ENCODE measurements at places on chromosomes 3 and 15.
A peak's percentile ranks its signal among the peaks of the same experiment; 100 is the strongest.

DNA sequence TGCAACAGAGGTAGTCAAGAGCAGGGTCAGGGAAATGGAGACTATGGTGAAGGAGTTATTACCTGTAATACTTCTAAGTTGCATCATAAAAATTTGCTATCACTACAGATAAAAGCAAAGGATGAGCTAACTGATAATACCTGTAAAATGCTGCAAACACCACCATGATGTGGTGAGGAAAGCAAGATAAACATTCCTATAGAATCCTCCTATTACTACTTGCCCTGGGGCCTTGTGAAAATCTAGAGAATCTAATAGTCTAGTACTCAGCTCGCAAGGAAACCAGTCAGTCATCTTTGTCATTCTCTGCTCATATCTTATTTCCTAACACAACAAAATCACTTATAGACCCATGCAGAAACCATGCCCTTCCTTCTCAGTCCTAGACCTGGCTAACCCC lies 899.8 kb downstream of the FHIT start:
- H3K4me1 ChIP-seq = no peaks in the 10 kb centered on the region
- H3K4me3 ChIP-seq = no peak overlapping the region
- H3K36me3 ChIP-seq = no peaks in the 10 kb centered on the region
- no peak for DNase-seq
- H3K27ac ChIP-seq = no peak overlapping the region

DNA sequence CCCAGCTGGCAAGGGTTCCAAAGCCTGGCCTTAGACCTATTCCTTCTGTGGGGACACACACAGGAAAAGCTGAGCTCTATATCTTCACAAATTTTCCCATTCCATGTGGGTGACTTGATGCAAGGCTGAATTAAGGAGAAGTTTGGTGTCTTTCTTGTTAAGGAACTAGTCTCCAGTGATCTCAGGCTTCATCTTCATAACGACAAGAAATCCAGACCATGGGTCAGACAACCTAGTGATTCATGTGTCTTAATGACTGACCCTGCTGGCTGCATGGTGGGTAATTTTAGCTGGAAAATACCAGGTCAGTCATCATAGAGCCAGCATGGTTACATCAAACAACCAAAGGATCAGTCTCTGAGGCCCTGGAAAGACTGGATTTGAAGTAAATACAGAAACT lies 112.7 kb upstream of the SLC4A7 start:
- H3K27me3 ChIP-seq = no peaks in the 10 kb centered on the region
- no peak for DNase-seq
- H3K27ac ChIP-seq = no peak overlapping the region

GRCh38 chr15:67018441-67018840 lies 47.0 kb upstream of the SMAD3 start:
- no peaks in the 10 kb centered on the region for H3K36me3 ChIP-seq
- H3K27ac ChIP-seq = no peak overlapping the region
- peak; percentile 26 for DNase-seq
- H3K27me3 ChIP-seq = no peaks in the 10 kb centered on the region

GRCh38 chr15:20348291-20348899 lies 193.2 kb downstream of the GOLGA6L6 start:
- H3K36me3 ChIP-seq = no peaks in the 10 kb centered on the region
- no peaks in the 10 kb centered on the region for H3K27me3 ChIP-seq

DNA sequence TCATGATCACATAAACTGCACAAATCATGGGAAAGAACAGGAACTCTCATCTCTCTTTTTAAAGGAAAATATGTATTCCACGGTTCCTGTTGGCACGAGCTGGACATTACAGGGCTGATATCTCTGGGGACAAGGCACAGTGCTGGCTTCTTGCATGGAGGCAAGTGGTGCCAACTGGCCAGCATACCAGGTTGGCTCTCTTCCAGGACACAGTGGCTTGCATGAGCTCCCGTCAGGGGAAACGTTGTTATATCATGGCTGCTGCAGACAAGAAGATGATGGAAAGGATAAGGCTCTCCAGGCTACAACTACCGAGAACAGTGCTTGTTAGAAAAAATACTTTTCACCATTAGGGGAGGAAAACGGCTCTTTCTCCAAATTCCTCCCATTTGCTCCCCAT lies 283.9 kb downstream of the RORA start:
- no peak overlapping the region for H3K4me3 ChIP-seq
- no peak overlapping the region for H3K27ac ChIP-seq
- H3K36me3 ChIP-seq = no peaks in the 10 kb centered on the region
- no peaks in the 10 kb centered on the region for H3K27me3 ChIP-seq
- peak; percentile 70 for DNase-seq

GRCh38 chr15:75069301-75069925 lies 46.0 kb downstream of the PPCDC start:
- no peaks in the 10 kb centered on the region for H3K27me3 ChIP-seq
- no peak overlapping the region for H3K4me3 ChIP-seq
- H3K4me1 ChIP-seq = peaks cover 13% of the 10 kb centered on the region
- no peak for DNase-seq
- H3K27ac ChIP-seq = no peak overlapping the region

DNA sequence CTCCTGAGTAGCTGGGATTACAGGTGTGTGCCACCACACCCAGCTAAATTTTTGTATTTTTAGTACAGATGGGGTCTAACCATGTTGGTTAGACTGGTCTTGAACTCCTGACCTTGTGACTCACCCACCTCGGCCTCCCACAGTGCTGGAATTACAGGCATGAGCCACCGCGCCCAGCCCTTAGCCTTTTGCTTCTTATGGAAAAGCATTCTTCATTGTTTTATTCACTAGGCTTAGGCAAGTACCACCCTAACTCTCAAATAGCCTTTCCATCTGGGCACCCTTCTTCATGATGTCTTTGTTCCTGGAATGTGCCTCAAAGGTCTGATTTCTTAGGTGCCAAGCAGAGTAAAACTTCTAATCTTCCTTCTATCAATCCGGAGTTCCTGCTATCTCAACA lies 641.8 kb downstream of the FHIT start:
- no peak overlapping the region for H3K27ac ChIP-seq
- peaks cover 3% of the 10 kb centered on the region for H3K4me1 ChIP-seq
- H3K4me3 ChIP-seq = no peak overlapping the region
- no peaks in the 10 kb centered on the region for H3K27me3 ChIP-seq
- no peaks in the 10 kb centered on the region for H3K36me3 ChIP-seq
- DNase-seq = no peak

- H3K27me3 ChIP-seq = no peaks in the 10 kb centered on the region
- H3K4me1 ChIP-seq = peaks cover 35% of the 10 kb centered on the region
- no peaks in the 10 kb centered on the region for H3K36me3 ChIP-seq
- DNase-seq = peak; percentile 90
- peak overlapping the region; percentile 86 for H3K27ac ChIP-seq
- peak overlapping the region; percentile 33 for H3K4me3 ChIP-seq
Observed at GRCh38 chr15:90660195-90660998, 56.7 kb upstream of the BLM start.

- no peak overlapping the region for H3K4me3 ChIP-seq
- DNase-seq = no peak
- H3K27ac ChIP-seq = no peak overlapping the region
- H3K36me3 ChIP-seq = peaks cover 50% of the 10 kb centered on the region
Observed at GRCh38 chr15:62719316-62719715, 323.2 kb upstream of the TPM1 start.

- no peaks in the 10 kb centered on the region for H3K27me3 ChIP-seq
- no peaks in the 10 kb centered on the region for H3K36me3 ChIP-seq
- no peaks in the 10 kb centered on the region for H3K4me1 ChIP-seq
- no peak for DNase-seq
- H3K4me3 ChIP-seq = no peak overlapping the region
- no peak overlapping the region for H3K27ac ChIP-seq
Observed at GRCh38 chr3:176561826-176562225, 635.5 kb downstream of the TBL1XR1 start.

DNA sequence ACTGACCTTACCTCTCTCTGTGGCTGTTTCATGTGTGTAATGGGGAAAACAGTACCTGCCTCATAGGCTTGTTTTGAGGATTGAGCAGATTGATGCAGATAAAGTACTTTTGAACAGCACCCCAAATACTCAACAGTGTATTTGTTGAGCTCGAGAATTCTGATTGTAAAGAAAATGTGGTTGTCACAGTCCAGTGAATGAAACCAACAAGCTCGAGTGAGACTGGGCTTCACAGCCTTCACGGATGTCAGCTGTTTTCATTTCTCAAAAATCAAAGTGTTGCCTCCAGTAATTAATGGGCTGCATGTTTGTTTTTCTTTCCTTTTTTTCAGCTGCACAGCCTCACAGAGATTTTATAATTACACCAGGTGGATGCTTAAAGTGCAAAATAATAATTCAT lies 43.7 kb downstream of the PARP15 start:
- H3K36me3 ChIP-seq = no peaks in the 10 kb centered on the region
- no peaks in the 10 kb centered on the region for H3K27me3 ChIP-seq
- no peak for DNase-seq
- H3K4me3 ChIP-seq = no peak overlapping the region
- no peak overlapping the region for H3K27ac ChIP-seq

DNA sequence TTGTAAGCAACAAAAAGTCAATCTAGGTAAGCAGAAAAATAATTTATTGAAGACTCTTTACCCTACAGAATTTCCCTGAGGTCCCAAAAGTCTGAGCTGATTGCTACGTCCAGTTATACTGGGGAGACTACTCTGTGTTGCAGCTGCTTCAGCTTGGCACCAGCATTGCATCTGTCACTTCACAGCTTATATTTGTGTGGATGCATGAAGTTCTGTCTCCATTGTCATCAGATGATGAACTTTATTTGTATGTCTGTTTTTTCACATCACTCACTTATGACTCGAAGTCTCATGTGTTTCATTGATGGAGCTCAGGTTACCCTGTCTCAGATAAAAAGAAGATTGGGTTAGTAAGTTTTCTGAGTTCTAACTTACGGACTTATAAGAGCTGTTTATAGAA lies 75.3 kb upstream of the LRRFIP2 start:
- no peak for DNase-seq
- no peak overlapping the region for H3K27ac ChIP-seq
- peaks cover 23% of the 10 kb centered on the region for H3K36me3 ChIP-seq
- H3K27me3 ChIP-seq = no peaks in the 10 kb centered on the region

DNA sequence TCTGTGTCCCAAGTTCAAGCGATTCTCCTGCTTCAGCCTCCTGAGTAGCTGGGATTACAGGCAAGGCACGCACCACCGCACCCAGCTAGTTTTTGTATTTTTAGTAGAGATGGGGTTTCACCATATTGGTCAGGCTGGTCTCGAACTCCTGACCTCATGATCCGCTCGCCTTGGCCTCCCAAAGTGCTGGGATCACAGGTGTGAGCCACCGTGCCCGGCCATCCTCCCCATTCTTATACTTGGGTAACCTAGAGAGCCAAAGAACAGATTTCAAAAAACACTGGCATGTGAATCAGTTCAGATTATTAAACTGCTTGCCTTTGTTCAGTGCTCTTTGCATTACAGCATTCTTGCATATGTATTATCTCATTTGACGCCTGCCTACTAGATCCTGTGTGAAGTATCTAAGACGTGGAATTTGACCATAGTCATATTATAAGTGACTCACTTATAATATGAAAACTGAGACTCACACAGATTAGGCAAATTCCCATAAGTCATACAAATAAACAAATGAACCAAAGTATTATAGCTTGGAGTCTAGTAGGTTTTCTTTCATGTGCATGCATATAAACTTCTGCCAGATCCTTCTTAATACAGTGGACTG lies 123.5 kb downstream of the UNC13C start:
- no peaks in the 10 kb centered on the region for H3K4me1 ChIP-seq
- no peak overlapping the region for H3K4me3 ChIP-seq
- no peaks in the 10 kb centered on the region for H3K36me3 ChIP-seq
- no peaks in the 10 kb centered on the region for H3K27me3 ChIP-seq
- DNase-seq = no peak

DNA sequence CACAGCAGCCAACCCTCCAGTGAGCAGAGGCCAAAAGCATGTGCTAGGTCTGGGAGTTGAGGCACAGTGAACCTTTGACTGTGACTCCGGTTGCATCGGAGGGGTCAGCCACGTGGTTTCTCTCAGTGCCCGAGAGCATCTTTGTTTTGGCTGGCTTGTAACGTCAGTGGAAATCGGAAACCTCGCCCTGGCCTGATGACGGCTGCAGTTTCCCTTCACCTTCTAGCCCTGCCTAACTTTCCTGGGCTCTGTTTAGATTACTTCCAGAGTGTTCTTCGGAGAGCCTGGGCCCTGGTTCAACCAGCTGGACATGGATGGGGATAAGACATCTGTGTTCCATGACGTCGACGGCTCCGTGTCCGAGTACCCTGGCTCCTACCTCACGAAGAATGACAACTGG lies 56.6 kb downstream of the MESD start:
- peaks cover 4% of the 10 kb centered on the region for H3K4me1 ChIP-seq
- H3K36me3 ChIP-seq = no peaks in the 10 kb centered on the region
- H3K4me3 ChIP-seq = no peak overlapping the region
- no peak overlapping the region for H3K27ac ChIP-seq
- H3K27me3 ChIP-seq = no peaks in the 10 kb centered on the region
- no peak for DNase-seq

DNA sequence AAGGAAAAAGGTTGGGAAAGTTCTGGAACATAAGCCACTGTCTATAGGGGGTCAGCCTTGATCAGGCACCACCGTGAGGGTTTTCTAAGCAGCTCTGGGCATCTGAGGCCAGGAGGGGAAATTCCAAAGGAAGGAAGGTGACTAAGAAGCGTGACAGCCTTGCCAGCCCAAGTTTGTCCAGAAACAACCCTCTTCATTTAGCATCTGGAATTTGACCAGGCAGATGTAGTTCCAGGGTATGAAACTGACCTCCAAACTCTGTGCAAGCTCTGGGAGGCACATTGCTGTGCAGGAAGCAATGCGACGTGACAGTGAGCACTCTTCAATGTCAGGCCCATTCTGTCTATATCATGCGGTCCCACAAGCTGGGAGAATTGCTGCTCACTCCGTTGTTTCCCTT lies 85.4 kb upstream of the TPM1 start:
- no peaks in the 10 kb centered on the region for H3K36me3 ChIP-seq
- H3K4me3 ChIP-seq = no peak overlapping the region
- H3K27ac ChIP-seq = no peak overlapping the region
- H3K4me1 ChIP-seq = peaks cover 7% of the 10 kb centered on the region

- no peak overlapping the region for H3K4me3 ChIP-seq
- peaks cover 16% of the 10 kb centered on the region for H3K4me1 ChIP-seq
- DNase-seq = no peak
- H3K27me3 ChIP-seq = no peaks in the 10 kb centered on the region
- H3K27ac ChIP-seq = no peak overlapping the region
Observed at GRCh38 chr3:48935530-48935929, 16.9 kb downstream of the ARIH2 start.

DNA sequence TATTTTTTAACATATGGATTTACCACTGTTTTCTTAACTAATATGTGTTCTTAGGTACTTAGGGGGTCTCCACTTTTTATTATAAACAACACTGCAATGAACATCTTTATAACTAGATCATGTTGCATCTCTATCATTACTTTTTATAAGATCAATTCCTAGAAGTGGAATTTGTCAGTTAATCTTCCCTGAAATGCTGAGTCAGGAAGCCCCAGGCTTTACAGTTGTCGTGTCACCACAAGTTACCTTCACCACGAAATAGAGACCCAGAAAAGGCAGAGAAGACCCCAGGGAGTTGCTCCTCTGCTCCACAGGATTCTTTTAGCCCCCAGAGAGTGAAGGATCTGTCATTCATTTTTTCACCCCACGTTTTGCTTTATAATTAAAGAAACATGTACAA lies 34.5 kb upstream of the ERC2 start:
- no peak overlapping the region for H3K27ac ChIP-seq
- H3K4me3 ChIP-seq = no peak overlapping the region

- H3K4me1 ChIP-seq = no peaks in the 10 kb centered on the region
- H3K4me3 ChIP-seq = no peak overlapping the region
- no peak for DNase-seq
- no peak overlapping the region for H3K27ac ChIP-seq
Observed at GRCh38 chr3:174335910-174336309, 523.2 kb upstream of the NAALADL2 start.

GRCh38 chr15:68186671-68187397 lies 18.3 kb downstream of the CALML4 start:
- H3K27ac ChIP-seq = peak overlapping the region; percentile 73
- no peaks in the 10 kb centered on the region for H3K27me3 ChIP-seq
- H3K4me1 ChIP-seq = peaks cover 28% of the 10 kb centered on the region
- H3K4me3 ChIP-seq = no peak overlapping the region
- no peak for DNase-seq
- H3K36me3 ChIP-seq = peaks cover 41% of the 10 kb centered on the region
